Naive thymus-derived CD8-positive, alpha-beta T cell (primary cell): ENCODE measurements at places on chromosomes 11 and 22. TPM values are rescaled to one million over a fixed set of nuclear protein-coding genes. Genes with fewer than 3 reads are reported as not detected.

DNA sequence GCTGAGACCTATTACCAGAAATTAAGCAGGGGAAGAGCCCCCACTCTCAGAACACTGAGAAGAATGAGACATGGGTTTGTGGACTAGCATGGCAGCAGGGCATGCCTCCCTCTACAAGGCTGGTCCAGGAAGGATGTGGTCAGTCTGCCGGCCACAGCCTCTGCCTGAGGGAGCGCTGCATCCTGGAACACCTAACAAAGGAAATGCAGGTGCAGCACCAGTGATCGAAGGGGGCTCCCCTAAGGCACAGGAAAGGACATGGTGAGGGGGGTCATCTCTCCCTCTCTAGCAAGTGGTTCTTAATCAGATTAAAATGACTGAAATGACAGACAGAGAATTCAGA, 40.6 kb upstream of the ARL14EP start:
- no peaks in the 10 kb centered on the region for H3K27me3 ChIP-seq
- no peaks in the 10 kb centered on the region for H3K36me3 ChIP-seq
- peak overlapping the region; percentile 72 for H3K27ac ChIP-seq
- DNase-seq: no peak
- peak overlapping the region; percentile 70 for H3K4me3 ChIP-seq
- peaks cover 17% of the 10 kb centered on the region for H3K4me1 ChIP-seq

DNA sequence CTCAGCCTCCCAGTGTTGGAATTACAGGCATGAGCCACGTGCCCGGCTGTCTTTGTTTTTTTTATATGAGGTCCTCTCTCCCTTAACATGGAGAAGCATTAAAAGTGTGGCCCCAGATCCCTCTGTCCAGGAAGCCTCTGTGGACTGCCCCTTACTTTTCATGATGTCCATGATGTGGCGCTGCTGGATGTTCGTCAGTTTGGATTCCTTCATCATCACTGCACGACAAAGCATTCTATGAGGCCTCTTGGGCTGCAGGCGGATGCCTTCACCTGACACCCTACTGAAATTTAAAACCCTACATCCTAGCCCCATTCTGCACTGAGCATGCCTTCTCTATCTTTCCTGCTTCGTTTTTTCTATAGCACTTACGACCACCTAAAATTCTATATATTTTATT, 2.1 kb downstream of the C22orf23 start:
- H3K4me3 ChIP-seq: peak overlapping the region; percentile 36
- H3K27me3 ChIP-seq: peaks cover 2% of the 10 kb centered on the region
- DNase-seq: no peak
- H3K36me3 ChIP-seq: no peaks in the 10 kb centered on the region

- DNase-seq: no peak
- H3K4me1 ChIP-seq: peaks cover 13% of the 10 kb centered on the region
- H3K36me3 ChIP-seq: no peaks in the 10 kb centered on the region
- H3K27me3 ChIP-seq: no peaks in the 10 kb centered on the region
These were observed 93.1 kb downstream of the TP53I11 start for GRCh38 chr11:44857490-44858090.

DNA sequence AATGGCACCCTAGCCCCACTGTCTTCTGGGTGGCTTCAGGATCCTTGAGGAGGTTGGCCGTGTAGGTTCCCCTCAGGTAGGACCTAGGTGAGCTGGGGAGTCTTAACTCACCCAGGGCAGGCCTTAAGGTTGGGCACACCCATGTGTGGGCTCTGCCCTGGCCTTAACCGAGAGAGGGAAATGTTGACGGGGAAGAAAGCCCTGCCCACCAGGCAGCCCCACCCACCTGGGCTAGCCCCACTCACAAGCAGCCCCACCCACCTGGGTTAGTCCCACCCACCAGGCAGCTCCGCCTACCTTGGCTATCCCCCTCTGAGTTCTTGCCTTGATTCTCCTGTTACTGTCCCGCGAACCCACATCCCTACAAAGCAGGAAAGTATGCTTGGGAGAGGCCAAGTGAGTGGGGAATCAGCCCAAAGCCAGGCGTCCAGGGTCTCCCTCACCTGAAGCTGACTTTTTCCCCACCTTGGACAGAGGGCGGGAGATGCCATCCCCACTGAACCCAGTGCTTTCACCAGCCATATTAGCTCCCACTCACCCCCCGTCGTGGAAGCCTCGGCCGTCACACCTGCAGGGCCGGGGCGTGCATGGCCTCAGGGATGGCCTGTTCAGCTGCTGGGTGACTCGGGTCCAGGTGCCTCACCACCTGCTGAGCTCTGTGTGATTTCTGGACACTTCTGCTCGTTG, at the start of gene MYEOV:
MYEOV (plus strand) TSS at position 337 of the 687 bp plus-strand sequence. CDS start 1,200 bp downstream, outside the sequence.
- H3K27me3 ChIP-seq: no peaks in the 10 kb centered on the region
- no peaks in the 10 kb centered on the region for H3K36me3 ChIP-seq
- H3K4me3 ChIP-seq: no peak within 1 kb of the TSS
- no peak within 1 kb of the TSS for H3K27ac ChIP-seq
- H3K4me1 ChIP-seq: peaks cover 55% of the 10 kb centered on the region

- H3K4me1 ChIP-seq: no peaks in the 10 kb centered on the region
- H3K27ac ChIP-seq: no peak overlapping the region
- DNase-seq: no peak
- no peaks in the 10 kb centered on the region for H3K27me3 ChIP-seq
- H3K36me3 ChIP-seq: peaks cover 4% of the 10 kb centered on the region
These were observed 141.6 kb downstream of the ELP4 start for GRCh38 chr11:31651208-31651607.

DNA sequence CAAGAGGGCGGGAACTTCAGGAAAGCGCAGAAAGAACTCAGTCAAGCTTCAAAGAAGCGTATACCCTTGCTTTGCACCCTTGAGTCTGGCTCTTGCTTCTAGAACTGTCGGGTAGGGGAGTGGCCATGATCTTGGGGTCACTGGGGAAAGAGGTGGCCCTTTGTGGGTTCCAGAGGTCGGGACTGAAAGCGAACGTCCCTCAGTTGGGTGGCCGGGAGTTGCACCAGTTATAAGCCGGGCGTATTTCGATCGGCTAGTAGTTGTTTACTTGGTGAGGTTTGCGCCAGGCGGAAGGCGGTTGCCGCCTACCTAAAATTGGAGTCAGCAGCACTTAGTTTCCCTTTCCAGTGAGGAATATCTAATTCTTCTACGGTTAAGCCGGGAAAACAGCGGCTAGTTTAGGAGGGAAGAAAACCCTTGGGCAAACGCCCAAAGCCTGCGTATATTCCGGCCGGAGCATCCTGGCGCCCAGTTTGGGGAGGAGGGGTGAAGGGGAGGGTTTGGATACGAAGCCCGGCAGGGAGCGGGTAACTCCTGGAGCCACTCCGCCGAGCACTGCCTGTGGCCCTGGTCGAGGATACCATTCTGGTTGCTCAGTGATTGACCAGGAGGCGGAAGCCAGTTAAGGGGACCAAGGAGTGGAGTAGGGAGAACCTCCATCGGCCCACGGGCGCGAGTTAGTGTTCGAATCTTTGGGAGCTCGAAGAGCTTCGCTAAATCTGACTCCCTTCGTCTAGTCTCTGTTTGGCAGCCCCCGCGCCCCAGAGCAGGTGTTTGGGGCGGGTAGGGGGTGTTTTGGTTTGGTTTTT, 807 bp upstream of the WT1 start:
- peaks cover 2% of the 10 kb centered on the region for H3K36me3 ChIP-seq
- DNase-seq: no peak
- H3K27ac ChIP-seq: no peak overlapping the region
- H3K27me3 ChIP-seq: peaks cover 59% of the 10 kb centered on the region

- peaks cover 8% of the 10 kb centered on the region for H3K27me3 ChIP-seq
- H3K4me1 ChIP-seq: peaks cover 8% of the 10 kb centered on the region
- no peaks in the 10 kb centered on the region for H3K36me3 ChIP-seq
- H3K27ac ChIP-seq: no peak overlapping the region
These were observed 8.5 kb downstream of the TNNT3 start for GRCh38 chr11:1927848-1928469.

Gene SULT4A1
- not detected for total RNA-seq
